Memory B cell (primary cell): ENCODE measurements at places on chromosomes 2 and 18.

- H3K27me3 ChIP-seq, result peaks cover 7% of the 10 kb centered on the region
- no peak overlapping the region for H3K4me3 ChIP-seq
- no peaks in the 10 kb centered on the region for H3K36me3 ChIP-seq
- H3K4me1 ChIP-seq, result no peaks in the 10 kb centered on the region
Measured at GRCh38 chr18:37778417-37779165, 213.0 kb upstream of the CELF4 start.

DNA sequence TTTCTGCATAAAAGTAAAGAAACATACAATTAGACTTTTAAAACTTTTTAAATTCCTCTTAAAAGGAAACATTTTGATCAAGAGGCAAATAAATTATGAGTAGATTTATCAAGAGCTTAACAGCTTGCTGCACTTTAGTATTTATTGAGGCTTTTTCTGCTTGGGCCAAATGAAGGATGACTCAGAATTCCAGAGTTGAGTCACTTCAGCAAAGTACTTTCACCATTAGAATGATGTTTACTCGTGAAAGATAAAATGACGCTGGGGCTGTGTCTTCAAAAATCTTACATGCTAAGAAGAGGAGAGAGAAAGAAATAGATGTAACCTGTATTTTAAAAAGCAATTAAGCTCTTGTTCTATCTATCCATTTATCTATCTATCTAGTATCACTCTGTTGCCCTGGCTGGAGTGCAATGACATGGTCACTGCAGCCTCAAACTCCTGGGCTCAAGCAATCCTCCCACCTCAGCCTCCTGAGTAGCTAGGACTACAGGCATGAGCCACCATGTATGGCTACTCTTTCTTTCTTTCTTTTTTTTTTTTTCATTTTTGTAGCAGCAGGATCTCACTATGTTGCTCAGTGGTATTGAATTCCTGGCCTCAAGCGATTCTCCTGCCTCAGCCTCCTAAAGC lies 75.3 kb upstream of the RIOK3 start:
- no peaks in the 10 kb centered on the region for H3K4me1 ChIP-seq
- H3K27me3 ChIP-seq, result no peaks in the 10 kb centered on the region
- no peak overlapping the region for H3K27ac ChIP-seq
- no peaks in the 10 kb centered on the region for H3K36me3 ChIP-seq

DNA sequence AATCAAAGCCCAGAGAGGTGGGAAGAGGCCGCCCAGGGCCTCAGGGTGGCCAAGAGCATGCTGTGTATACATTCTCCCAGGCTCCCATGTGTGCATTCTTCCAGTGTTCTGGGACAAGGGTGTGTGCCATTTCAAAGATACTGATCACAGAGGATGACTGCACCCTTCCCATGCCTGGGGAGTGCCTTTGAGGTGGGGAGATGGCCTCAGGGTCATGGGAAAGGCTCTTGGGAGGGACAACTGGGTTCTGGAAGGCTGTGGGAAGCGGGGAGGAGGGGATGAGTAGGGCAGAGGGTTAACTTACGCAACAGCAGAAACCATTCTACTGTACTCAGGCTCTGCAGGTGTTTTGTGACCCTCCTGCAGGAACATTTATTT lies 40.9 kb downstream of the KLHL29 start:
- no peaks in the 10 kb centered on the region for H3K36me3 ChIP-seq
- no peak for DNase-seq
- no peaks in the 10 kb centered on the region for H3K4me1 ChIP-seq
- H3K4me3 ChIP-seq, result no peak overlapping the region
- H3K27me3 ChIP-seq, result peaks cover 2% of the 10 kb centered on the region

- no peak overlapping the region for H3K4me3 ChIP-seq
- no peak overlapping the region for H3K27ac ChIP-seq
- H3K27me3 ChIP-seq, result no peaks in the 10 kb centered on the region
- DNase-seq, result no peak
- H3K4me1 ChIP-seq, result no peaks in the 10 kb centered on the region
Measured at GRCh38 chr2:28296904-28297303, 95.8 kb upstream of the FOSL2 start.

- peaks cover 13% of the 10 kb centered on the region for H3K4me1 ChIP-seq
- H3K4me3 ChIP-seq, result no peak overlapping the region
- H3K36me3 ChIP-seq, result no peaks in the 10 kb centered on the region
- no peak for DNase-seq
- no peaks in the 10 kb centered on the region for H3K27me3 ChIP-seq
Measured at GRCh38 chr2:119350311-119350998, 16.2 kb downstream of the C2orf76 start.

- H3K27me3 ChIP-seq, result peaks cover 30% of the 10 kb centered on the region
- H3K4me3 ChIP-seq, result no peak overlapping the region
- H3K27ac ChIP-seq, result no peak overlapping the region
- no peaks in the 10 kb centered on the region for H3K4me1 ChIP-seq
- DNase-seq, result no peak
Measured at GRCh38 chr2:119523383-119523951, 816 bp downstream of the SCTR start.

DNA sequence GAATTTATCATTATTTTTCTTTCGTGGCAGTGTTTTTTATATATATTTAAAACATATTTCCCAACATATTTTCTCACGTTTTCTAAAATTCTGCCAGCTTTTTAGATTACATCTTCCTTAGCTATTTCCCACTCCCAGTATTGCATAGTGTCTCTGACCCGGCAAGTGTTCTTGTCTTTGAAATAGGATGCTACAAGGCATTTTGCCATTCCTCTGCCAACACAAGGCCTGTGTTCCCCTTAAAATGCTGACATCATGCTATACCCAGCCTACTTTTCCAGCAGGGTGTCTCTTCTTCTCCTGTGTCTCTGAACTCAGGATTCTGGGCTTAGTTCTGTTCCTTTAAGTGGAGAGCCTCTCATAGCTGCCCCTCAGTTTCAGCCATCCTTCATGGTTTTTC lies 115.2 kb downstream of the DIS3L2 start:
- no peak overlapping the region for H3K4me3 ChIP-seq
- DNase-seq, result no peak
- no peaks in the 10 kb centered on the region for H3K27me3 ChIP-seq
- no peak overlapping the region for H3K27ac ChIP-seq
- H3K4me1 ChIP-seq, result peaks cover 26% of the 10 kb centered on the region

DNA sequence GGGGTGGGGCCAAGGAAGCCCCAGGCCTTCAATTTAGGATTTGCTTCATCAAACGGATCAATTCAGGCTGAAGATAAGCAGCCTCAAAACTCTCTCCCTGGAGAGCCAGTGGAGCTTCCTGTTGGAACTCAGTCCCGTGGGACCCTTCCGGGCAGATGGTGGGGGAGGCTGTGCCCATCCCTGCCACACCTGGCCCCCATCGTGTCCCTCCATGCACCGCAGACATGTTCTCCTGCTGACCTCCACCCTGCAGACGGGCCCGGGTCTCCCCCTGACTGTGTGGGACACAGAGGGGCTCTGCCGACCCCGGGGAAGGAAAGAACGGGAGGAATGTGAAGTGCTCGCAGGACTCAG lies 144.2 kb downstream of the TPO start:
- no peak overlapping the region for H3K4me3 ChIP-seq
- no peak overlapping the region for H3K27ac ChIP-seq
- peaks cover 10% of the 10 kb centered on the region for H3K27me3 ChIP-seq
- H3K4me1 ChIP-seq, result no peaks in the 10 kb centered on the region

DNA sequence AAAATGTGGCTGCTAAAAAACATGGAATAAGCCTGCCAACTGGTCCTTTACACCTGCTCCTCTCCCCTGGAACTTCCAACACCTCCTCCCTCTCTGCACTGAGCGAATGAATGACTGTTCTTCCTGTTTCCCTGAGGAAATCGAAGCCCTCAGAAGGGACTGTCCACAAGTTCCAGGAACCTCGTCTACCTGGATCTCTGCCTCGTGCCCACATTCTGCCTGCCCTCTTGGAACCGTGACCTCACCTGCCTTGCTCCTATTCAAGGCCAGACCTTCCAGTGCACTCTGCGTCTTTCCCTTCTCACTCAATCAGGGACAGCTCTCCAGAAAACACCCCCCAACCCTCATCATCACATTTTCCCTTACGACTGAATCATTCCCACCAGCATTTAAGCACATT lies 4.4 kb upstream of the CAB39 start:
- no peaks in the 10 kb centered on the region for H3K27me3 ChIP-seq
- H3K4me3 ChIP-seq, result no peak overlapping the region
- H3K36me3 ChIP-seq, result peaks cover 3% of the 10 kb centered on the region
- DNase-seq, result no peak
- H3K27ac ChIP-seq, result no peak overlapping the region

- no peaks in the 10 kb centered on the region for H3K27me3 ChIP-seq
- H3K36me3 ChIP-seq, result no peaks in the 10 kb centered on the region
- H3K27ac ChIP-seq, result no peak overlapping the region
- no peak for DNase-seq
Measured at GRCh38 chr2:39419282-39420223, 17.5 kb downstream of the MAP4K3 start.

DNA sequence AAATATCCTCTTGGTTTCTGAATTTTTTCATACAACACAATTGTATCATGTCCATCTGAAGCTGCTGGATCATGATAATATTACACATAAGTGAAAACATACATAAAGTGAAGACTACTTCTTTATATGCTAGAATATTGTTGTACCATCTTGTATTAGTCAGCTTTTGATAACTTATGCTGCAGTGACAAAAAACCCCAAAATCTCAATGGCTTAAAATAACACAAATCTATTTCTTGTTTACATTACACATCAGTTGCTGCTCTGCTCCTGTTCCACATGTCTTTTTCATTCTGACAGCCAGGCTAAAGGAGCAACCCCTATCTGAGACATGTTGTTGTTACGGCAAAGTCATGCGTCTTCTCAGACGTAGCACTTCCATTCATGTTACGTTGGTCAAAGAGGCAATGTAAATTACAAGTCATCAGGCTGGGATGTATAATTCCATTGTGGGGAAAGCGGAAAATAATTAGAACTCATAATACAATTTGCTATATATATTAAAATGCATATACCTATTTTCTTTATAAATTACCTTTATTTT lies 5.8 kb downstream of the TMSB10 start:
- no peaks in the 10 kb centered on the region for H3K27me3 ChIP-seq
- peaks cover 23% of the 10 kb centered on the region for H3K36me3 ChIP-seq
- no peak overlapping the region for H3K27ac ChIP-seq
- peaks cover 30% of the 10 kb centered on the region for H3K4me1 ChIP-seq
- no peak for DNase-seq
- H3K4me3 ChIP-seq, result no peak overlapping the region

DNA sequence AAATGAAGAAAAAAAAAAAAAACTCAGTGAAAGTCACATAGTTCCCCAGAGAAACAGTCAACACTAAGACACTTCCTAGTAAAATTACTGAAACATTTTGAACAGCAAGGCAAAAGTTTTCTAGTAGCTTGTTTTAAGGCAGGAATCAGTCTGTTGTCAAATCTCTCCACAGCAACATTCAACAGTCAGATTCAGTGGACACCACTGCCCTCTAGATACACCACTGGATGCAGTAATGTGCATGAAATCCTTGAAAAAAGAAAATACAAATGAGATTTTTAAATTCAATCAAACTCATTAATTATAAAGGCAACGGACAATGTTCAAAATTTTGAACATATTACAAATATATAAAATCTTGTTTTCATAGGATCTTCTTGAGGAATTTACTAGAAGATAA lies 46.4 kb downstream of the GRB14 start:
- H3K36me3 ChIP-seq, result no peaks in the 10 kb centered on the region
- no peak overlapping the region for H3K4me3 ChIP-seq
- H3K4me1 ChIP-seq, result no peaks in the 10 kb centered on the region
- H3K27ac ChIP-seq, result no peak overlapping the region

GRCh38 chr18:10329101-10329500 lies 125.3 kb upstream of the APCDD1 start:
- no peak overlapping the region for H3K4me3 ChIP-seq
- H3K27me3 ChIP-seq, result peaks cover 5% of the 10 kb centered on the region
- H3K36me3 ChIP-seq, result no peaks in the 10 kb centered on the region
- H3K4me1 ChIP-seq, result no peaks in the 10 kb centered on the region
- no peak for DNase-seq
- no peak overlapping the region for H3K27ac ChIP-seq

GRCh38 chr2:195343942-195344530 lies 313.0 kb upstream of the SLC39A10 start:
- no peak overlapping the region for H3K27ac ChIP-seq
- no peak for DNase-seq
- peaks cover 2% of the 10 kb centered on the region for H3K36me3 ChIP-seq
- peaks cover 9% of the 10 kb centered on the region for H3K4me1 ChIP-seq
- H3K27me3 ChIP-seq, result no peaks in the 10 kb centered on the region
- H3K4me3 ChIP-seq, result peak overlapping the region; percentile 8

GRCh38 chr2:149627111-149627801 lies 39.7 kb upstream of the MMADHC start:
- DNase-seq, result no peak
- H3K27ac ChIP-seq, result no peak overlapping the region
- no peaks in the 10 kb centered on the region for H3K36me3 ChIP-seq
- H3K4me1 ChIP-seq, result no peaks in the 10 kb centered on the region
- H3K4me3 ChIP-seq, result no peak overlapping the region
- H3K27me3 ChIP-seq, result peaks cover 1% of the 10 kb centered on the region
